ENCODE measurements at places on chromosomes 4 and X.

GRCh38 chr4:47929682-47930201 is 15.4 kb upstream of the NFXL1 start:
- no peak for DNase-seq

GRCh38 chr4:169335331-169335730 is 64.6 kb upstream of the SH3RF1 start:
- DNase-seq, result no peak

DNA sequence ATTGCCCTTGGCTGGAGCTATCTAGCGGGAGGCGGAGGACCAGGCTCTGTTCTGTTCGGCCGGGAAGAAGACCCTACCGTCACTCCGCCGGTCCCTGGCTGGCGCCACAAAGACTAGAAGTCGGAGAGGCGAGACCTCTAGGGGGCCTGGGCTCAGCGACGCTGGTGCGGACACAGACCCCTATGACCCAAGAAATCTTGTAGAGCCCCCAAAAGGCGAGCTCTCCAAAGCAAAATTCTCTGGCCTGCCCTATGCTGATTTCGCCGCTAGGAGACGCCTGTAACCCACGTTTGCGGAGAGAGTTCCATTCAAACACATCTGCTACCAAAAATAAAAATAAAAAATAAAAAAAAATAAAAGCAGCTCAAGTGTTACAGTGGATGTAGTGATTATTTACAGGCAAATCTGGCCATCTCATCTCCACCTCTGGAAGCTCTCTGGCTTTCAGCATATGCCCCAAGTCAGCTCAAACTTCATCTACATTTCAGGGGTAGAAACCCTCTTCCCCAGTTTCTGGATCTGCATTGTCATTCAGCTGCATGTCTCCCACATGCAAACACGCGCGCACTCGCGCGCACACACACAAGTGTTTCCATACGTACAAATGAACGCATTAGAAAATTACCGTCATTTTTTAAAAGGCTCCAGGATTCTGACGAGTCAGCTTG is 2.4 kb upstream of the PCDH10 start:
- no peak for DNase-seq

GRCh38 chr4:161342881-161343568 is 820.8 kb downstream of the FSTL5 start:
- no peak for DNase-seq

GRCh38 chr4:44532851-44533250 is 84.2 kb upstream of the KCTD8 start:
- DNase-seq, result no peak

DNA sequence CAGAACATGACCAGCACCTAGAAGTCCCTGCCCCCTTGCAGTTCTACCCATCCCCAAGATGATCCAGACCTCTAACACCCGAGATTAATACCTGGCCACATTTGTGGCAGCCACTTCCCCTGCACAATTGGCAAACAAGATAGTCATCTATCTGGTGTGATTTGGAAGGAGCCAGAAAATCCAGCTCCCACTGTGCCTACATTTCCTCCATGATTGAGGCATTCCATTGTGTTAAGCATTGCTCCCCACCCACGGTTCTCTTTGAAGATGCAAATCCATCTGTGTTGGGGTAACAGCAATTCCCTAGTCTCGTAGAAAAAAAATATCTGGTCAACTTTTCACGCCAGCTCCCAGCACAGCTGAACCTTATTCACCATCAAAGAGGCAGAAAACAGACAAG is 405.0 kb downstream of the BCOR start:
- no peak for DNase-seq

All from stimulated activated CD8-positive, alpha-beta memory T cell treated with anti-CD3 and anti-CD28 coated beads, Interleukin-4, amount 100 ng/mL, for 4 hours (primary cell).